ENCODE measurements at places on chromosomes 16 and 17.

DNA sequence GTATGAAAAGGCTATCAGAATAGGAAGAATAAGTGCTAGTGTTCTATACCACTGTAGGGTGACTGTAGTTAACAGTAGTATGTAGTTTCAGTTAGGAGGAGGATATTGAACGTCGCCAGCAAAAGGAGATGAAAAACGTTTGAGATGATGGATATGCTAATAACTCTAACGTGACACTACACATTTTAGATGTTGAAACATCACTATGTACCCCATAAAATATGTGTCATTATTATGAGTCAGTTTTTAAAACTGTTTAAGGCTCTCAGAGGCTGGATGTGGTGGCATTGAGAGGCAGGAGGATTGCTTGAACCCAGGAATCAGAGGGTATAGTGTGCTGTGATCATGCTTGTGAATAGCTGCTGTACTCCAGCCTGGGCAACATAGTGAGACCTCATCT, 31.8 kb downstream of the UBN1 start:
- no peak for DNase-seq

DNA sequence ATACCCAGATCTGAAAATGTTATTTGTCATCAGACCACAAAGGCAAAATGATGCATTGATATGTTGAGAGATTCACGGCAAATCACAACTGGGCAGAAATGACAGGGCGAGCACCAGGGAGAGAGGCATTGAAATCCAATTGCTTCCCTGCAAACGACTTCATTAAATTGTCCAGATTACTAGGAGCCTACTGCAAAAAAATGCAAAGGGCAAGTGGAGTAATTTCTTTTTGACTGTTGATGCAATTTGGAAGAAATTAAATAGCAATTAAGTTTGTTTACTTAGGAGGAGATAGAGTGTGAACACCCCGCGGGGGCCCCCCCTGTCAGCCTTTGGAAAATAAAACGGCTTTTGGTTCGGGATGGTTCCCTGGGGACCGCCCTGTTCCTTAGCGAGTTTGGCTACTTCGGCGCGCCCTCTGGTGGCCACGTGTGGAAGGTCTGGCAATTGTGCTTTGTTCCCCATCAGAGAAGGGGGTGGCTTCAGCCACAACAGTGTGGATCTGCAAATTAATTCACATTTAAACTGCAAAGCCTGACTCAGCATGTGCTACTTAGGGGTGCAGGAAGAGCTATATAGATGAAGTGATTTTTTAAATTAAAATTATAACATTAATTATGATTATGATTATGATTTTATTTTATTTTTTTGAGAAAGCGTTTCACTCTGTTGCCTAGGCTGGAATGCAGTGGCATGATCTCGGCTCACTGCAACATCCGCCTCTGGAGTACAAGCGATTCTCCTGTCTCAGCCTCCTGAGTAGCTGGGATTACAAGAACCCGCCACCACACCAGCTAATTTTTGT, 14.5 kb upstream of the TMC7 start:
- peak; percentile 79 for DNase-seq

DNA sequence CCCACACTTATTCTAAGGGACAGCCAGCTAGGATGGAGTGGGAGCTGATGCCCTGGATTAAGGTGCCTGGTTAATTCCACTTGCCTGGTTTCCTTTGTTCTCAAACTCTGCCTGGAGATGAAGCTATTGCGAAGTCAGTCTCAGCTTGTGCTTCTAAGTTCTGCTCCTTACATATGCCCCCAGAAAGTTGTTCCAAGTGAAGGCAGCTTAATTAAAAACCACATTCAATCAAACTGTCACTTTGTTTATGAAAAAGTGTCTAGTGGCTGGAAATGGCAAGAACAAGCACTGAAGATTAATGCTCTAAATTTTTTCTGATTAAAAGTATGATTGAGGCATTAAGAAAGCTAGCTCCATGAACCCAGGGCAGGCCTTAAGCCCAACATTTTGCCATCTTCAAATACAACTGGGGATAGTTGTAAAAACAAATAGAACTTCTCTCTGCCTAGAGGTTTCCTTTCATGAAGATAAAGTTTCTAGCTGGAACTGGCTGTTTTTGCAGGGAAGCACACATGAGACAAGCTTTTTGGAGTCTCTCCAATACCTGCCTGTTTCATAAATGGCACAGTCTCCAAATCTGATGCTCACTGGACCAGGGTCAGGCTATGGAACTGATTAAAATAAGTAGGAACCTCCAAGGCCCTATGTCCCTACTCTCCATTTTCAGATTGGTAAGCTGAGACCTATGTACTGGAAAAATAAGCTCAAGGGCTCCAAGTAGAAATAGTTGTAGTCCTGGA, 100.9 kb downstream of the GRIN2A start:
- no peak for DNase-seq

DNA sequence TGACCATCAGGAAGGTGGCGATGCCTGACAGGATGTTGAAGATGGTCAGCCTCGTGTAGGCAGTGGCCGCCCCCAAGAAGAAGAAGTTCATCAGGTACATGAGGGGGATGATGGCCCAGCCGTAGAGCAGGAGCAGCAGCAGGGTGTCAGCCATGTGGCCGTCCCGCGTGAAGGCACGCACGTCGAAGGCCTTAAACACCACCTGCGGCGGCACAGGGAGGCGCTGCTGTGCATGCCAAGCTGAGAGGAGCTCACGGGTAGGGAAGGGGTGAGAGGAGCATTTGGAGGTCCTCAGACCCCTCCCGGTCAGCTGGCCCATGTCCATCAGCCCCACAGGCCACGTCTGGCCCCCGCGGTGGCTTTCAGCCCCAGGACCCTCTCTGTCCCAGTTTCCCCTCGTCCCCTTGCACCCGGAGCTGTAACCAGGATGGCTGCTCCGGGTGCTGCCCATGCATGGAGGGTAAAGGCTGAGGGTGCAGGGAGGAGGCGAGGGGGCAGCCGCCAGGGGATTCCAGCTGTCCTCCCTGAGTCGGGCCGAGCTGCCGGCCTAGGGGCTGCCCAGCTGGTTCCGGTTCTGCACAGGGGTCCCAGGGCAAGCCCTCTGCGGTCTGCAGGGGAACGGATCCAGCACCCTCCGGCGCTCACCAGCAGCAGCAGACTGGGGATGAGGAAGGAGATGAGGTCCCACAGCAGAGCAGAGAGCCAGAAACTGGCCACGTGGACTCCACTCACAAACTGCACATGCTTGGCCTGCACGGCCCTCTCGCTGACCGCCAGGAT, 17.1 kb upstream of the RNPS1 start:
- DNase-seq, result no peak

DNA sequence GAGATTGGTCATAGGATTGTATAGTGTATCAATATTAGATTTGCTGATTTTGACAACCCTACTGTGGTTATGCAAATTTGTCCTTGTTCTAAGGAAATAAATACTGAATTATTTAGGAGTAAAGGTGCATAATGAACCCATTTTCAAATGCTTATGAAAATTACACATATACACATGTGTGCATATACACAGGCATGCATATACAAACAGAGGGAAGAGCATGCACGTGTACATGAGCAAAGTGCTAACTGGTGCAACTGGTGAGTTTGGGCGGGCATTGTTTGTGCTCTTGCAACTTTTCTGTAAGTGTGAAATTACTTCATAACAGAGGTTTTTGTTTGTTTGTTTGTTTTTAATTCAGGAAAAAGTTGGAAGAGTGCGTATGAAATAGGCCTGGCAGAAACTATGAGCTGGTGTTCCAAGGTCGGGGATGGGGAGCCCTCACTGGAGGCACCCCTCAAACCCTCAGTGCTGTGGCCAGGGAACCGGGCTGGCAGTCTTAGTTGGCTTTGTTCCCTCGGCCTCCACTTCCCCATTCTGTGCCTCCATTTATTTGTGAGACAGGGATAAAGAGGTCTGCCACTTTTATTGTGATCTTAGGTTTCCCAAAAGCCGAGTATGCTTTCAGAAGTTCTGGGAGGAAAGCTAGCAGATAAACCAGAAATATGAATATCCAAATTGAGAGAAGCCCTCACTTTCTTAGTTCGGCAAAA, 5.8 kb downstream of the DEXI start:
- no peak for DNase-seq

GRCh38 chr17:28385406-28385805, 13.9 kb downstream of the SARM1 start:
- peak; percentile 28 for DNase-seq

DNA sequence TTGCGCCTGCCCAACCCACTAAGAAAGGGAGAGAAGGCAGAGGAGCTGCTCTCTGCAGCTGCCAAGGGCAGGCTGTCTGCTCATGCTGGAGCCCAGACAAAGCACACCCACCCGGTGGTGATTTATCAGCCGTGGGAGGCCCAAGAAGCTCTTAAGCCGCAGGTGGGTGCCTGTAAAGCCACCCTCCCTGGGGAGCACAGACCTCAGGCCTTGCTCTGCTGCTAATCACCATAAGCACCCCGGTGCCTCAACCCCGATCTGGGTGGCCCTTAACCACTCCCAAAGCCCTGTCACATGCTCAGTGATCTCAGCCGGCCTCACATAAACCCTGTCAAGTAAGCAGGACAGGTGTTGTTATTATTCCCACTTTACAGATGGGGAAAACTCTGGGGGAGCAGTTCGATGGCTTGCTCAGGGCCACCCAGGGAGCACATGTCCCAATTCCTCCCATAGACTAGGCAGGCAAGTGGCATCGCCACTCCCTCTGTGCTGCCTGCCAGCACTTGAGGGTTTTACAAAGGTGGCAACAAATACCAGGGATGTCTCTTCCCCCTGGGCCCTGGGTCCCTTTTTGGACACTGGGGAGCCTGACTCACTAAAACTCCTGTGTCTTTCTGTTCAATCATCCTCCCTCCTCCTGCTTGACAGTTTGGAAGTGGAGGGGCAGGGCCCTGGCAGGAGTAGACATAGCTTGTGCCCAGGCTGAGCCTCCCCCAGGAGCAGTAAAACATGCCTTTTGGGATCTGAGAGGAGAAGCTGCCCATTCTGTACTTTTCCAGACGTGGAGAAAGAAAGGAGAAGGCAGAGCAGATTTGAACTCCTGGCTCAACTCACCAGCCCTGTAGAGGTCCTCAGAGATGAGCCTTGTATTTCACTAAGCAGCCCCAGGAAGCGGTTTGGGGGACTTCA, 299.3 kb downstream of the SOX9 start:
- no peak for DNase-seq

- peak; percentile 12 for DNase-seq
Observed at GRCh38 chr17:9645851-9646545, 681 bp downstream of the USP43 start.

- DNase-seq, result no peak
Observed at GRCh38 chr16:49839017-49839825, 16.7 kb downstream of the ZNF423 start.

GRCh38 chr16:14449790-14450480, 180.1 kb downstream of the PARN start:
- no peak for DNase-seq

DNA sequence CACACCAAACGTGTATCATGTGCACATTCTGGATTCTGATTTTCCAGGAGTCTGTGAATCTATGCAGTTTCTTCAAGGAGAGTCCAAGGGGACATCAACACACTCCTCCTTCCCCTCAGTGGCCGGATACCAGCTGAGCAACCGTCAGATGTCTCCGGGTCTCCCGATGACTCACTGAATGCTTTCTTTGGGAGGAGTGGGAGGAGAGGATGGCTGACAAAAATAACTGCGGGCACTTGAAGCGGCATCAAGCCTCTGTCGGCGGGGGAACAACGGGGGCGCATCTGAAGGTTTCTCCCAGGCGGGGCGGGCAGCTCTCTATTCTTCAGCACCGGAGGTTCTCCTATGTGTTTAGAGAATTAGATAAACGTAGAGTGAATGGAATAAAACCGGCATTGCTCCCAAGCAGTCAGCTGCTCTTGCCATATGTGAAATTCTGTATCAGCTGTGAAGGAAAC, 24.6 kb upstream of the LRRC75A start:
- DNase-seq, result no peak

GRCh38 chr17:42050393-42051012, at the start of gene C17orf113:
Gene C17orf113, minus strand, starts transcription at chr17:42050601. Its CDS starts 7,225 bp downstream, at chr17:42043376.
- peak; percentile 37 for DNase-seq

- no peak for DNase-seq
Observed at GRCh38 chr17:8375738-8376259, 705 bp downstream of the KRABD2 start.
